ENCODE measurements at places on chromosomes 4 and X.

- DNase-seq = no peak
These were observed 5.8 kb downstream of the UGT2B4 start for GRCh38 chr4:69489856-69490255.

DNA sequence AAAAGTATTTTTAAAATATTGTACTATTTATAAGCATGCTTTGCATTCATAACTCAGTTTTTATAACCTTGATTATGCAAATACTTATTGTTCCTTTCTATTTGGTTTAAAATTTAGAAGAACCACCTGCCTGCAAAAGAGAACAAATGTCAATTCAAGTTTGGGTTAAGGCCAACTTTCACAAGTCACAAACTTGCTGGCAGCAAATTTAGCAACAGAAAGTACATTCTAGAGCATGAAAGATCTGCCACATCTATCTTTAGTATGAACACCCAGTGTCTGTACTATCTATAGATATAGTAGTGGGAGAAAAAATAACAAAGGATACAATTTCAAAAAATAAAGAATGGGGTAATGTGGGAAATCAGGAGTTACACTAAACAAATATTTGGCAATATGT is 1014.2 kb downstream of the C4orf33 start:
- no peak for DNase-seq

DNA sequence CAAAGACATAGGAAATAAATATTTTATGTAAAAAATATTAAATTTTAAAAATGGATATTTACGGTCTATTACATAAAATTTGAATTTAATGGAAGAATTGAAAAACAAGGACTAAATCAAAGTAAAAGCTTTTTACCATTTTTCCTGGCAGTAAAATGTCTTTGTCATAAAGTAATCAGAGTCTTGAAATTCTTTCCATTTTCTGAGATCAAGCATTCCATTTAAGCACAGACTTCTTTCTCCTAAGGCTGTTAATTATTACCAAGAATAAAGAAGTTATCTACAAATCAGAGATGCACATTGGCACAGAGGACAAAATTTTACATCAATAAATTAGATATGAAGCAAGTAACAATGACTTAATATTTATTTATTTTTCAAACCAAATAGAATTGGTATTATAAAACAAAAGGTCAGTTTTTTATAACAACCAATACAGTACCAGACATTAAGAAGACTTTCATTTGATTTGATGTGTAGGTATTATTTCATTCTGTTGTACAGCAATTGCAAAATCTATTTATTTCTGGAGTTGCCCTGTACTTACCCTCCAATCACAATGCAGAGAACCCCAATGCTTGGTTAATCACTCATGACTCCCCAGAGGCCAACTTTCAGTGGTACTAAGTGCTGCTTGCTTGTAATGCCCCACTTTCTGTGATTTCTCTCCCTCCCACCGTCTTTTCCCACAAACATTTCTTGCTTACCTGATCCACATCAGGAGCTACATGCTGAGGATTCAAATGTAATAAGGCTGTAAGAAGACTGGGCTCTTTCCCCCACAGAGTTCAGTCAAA is 254.6 kb downstream of the GASK1B start:
- peak; percentile 16 for DNase-seq

- DNase-seq = no peak
These were observed 39.6 kb upstream of the GPR78 start for GRCh38 chr4:8540586-8540985.

DNA sequence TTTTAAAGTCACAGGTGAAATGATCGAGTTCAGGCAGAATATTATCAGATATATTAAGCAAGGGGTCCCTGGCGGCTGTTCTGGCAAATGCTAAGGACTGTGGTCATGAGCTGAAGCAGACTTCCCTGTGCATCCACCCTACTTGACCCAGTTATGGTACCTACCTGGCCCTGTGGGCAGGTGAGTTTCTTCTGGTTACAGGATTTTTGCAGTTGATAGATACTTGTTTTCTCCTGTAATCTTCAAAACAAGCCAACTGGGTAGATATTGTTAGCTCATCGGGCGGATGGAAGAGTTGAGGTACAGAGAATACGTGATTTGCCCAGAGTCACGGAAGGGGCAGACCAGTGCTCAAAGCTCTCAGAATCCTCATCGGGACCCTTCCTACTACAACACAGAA is 18.5 kb upstream of the PROM1 start:
- DNase-seq = no peak

GRCh38 chrX:151759041-151759708 is 24.6 kb downstream of the CNGA2 start:
- DNase-seq = no peak

DNA sequence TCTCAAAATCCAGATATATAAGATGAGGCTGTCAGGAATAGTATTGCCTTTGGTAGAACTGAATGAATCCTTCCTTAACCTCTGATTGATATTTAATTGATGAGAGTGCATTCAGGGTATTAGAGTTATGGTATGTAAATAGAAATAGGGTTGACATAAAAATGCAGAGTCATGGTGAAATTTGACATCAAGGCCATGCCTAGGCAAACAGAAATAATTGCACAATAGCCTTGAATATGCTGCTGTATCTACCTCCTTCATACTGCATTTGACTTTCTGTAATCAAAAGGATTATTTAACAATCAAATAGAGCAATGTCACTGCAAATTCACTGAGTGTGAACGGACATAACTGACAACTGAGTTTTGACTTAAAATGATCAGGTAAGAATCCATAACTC is 1316.3 kb downstream of the STIM2 start:
- no peak for DNase-seq

GRCh38 chr4:139973616-139974015 is 180.4 kb downstream of the MAML3 start:
- DNase-seq = no peak

DNA sequence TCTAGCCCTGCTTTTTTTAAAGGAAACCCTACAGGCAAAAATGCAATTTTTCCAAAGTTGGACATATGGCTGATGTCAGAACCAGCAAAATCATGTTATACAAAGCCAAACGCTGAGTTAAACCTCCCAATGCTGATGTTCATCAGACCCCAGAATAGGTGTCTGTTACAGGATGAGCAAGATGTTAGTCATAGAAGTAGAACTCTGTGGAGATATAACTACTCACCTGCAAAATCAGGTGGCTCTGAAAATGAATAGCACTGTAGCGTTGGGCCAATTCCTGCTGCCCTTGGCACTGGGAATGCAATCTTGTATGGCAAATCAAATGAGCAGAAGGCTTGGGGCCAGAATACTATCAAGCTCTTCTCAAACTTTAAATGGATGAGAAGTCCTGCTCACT is 634.1 kb downstream of the RPA4 start:
- DNase-seq = no peak

GRCh38 chrX:41475191-41475590 is 28.0 kb downstream of the NYX start:
- DNase-seq = no peak

- DNase-seq = no peak
These were observed 24.1 kb downstream of the ATP8A1 start for GRCh38 chr4:42632653-42633382.

- no peak for DNase-seq
These were observed 110.4 kb upstream of the MAP9 start for GRCh38 chr4:155487210-155487609.

GRCh38 chr4:140871368-140871767 is 115.2 kb upstream of the TBC1D9 start:
- no peak for DNase-seq

GRCh38 chr4:156991161-156991560 is 19.6 kb upstream of the PDGFC start:
- no peak for DNase-seq

- no peak for DNase-seq
These were observed 111.0 kb downstream of the DDIT4L start for GRCh38 chr4:100079264-100079663.

DNA sequence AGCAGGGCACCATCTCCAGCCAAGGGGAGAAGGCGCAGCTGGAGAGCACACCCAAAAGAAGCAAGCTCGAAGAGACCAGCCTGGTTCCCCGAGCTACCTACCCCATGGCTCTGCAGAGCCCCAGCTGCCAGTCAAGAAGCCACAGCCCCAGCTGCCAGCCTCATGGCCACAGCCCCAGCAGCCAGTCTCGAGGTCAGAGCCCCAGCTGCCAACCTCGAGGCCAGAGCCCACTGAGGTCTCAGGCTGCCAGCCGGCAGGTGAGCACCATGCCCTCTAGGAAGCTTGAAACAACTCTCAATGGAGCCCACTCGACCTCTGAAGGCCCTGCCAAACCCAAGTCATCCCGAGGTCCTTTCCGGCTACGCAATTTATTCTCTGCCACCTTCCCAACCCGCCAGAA is 27.0 kb upstream of the PRPS1 start:
- no peak for DNase-seq
